GM04504 (cell line): ENCODE measurements at places on chromosomes 5 and 9.

- DNase-seq, result no peak
Measured at GRCh38 chr9:36739373-36740116, 166.8 kb downstream of the MELK start.

GRCh38 chr5:158792976-158793375 lies 306.7 kb downstream of the EBF1 start:
- DNase-seq, result no peak

- no peak for DNase-seq
Measured at GRCh38 chr5:98750693-98751092, 22.8 kb upstream of the RGMB start.

- DNase-seq, result no peak
Measured at GRCh38 chr5:89436464-89436863, 553.5 kb upstream of the MEF2C start.

DNA sequence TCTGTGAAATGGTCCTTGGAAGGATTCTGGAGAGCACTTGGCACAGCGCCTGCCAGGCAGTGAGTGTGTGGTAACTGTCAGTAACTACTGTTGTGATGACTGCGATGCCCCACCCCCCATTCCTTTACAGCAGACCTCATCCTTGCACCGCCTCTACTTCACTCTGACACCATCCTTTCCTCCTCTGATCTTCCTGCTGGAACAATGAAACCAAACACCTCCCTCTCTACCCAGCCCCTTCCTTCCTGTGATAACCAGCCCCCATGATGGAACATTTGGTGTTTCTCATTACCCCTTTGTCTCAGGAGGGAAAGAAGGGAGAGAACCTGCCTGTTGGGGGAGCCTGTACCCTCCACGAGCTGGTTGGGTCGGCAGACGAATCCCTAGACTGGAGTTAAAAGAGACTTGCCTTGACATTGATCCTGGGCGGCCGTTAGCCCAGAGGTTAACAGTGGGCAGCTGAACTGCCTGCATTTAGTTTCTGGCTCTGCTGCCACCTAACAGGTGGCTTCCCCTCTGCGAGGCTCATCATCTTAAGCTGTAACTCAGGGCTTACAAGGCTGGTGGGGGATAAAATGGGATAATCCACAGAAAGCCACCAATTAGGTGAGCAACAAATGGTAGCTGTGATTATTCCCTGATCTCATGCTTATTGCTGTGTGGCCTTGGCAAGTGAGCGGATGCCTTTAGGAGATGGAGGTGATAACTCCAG lies 34.2 kb upstream of the GRPEL2 start:
- DNase-seq, result no peak

- DNase-seq, result no peak
Measured at GRCh38 chr5:39216631-39217030, 2.7 kb downstream of the FYB1 start.

DNA sequence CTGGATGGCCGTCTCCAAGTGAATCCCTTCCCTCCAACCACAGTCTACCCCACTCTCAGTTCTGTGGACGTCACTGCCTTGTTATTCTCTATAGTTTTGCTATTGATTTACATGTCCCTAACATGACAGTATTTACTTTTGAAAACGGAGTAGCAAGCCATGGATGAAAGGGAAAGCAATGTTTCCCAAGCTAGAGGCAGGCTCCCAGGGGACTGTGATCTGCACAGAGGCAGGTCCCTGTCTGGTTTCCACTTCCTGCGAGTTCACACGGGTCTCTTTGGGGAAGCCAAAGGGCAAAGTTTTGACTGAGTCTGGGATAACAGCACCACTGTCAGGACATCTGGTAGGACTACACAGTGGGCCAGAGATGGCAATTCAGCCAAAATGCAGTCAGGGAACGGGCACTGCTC lies 12.7 kb downstream of the C9orf153 start:
- DNase-seq, result no peak

DNA sequence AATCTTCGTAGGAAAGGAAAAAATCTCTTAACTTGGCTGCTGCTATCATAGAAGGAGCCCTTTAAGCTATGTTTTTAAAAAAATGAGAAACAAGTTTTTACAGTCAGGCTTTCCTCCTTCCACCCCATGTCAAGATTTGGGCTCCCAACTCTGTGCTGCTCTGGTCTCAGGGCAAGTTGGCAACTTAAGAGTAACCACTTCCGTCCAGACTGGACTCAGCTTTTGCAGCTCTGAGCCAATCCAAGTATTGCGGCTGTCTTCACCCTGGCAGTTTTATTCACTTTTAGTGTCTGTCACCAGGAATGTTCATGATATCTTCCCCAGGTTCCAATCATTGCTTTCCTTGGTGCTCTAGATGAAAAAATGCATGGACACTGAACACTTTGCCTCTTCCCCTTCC lies 115.9 kb upstream of the GAS1 start:
- peak; percentile 58 for DNase-seq

DNA sequence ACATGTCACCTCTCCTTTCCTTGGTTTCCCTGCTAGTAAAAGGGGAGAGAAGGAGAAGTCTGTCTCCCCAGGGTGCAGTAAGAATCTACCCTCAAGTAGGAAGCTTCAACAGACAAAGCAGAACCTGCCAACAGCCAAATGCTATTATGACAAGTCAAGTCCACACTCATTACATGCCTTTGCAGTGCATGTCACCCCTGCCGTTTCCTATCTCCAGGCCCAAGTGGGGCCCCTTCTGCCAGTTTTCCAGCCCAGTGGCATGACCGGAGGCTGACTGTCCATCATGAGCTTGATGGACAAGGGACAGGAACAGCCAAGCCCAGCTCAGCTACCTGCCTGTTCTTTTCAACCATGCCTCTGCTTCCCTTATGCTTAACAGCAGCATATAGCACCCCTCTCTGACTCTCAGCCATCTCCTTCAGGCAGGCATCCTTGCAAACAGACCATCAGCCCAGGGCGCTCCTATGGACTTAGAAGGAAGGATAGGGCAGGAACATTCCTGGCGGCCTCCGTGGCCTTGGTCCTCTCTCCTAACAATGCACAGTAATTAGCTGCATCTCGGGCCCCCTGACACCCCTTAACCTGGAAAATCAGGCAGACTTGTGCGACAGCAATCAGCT lies 107.2 kb upstream of the RAD23B start:
- no peak for DNase-seq

DNA sequence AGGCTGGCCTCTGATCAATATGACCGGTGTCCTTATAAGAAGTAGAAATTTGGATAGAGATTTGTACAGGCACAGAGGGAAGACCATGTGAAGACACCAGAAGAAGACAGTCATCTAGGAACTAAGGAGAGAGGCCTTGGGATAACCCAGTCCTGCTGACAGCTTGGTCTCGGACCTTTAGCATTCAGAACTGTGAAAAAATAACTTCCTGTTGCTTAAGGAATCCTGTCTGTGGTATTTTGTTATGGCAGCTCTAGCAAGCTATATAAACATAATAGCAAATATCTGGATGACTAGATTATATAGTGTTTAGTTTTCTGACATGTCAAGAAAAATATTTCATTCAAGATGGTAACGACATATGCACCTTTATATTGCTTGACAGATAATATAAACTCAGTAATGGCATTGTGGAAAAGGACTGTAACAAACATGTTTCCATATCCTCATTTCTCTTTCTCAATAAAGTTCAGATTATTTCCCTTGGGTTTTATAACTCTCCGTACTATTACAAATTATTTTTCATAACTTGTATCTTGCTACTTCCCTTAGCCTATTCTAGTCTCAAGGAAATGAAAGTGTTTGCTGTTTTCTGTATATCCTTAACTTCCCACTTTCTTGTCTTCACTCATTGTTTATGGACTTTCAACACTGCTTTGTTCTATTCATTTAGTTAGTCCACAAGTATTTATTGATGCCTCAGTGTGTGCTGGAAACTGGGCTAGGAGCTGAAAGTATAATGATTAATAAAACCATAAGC lies 62.4 kb downstream of the KIAA1958 start:
- no peak for DNase-seq

- no peak for DNase-seq
Measured at GRCh38 chr9:88462191-88462590, 72.8 kb upstream of the NXNL2 start.

DNA sequence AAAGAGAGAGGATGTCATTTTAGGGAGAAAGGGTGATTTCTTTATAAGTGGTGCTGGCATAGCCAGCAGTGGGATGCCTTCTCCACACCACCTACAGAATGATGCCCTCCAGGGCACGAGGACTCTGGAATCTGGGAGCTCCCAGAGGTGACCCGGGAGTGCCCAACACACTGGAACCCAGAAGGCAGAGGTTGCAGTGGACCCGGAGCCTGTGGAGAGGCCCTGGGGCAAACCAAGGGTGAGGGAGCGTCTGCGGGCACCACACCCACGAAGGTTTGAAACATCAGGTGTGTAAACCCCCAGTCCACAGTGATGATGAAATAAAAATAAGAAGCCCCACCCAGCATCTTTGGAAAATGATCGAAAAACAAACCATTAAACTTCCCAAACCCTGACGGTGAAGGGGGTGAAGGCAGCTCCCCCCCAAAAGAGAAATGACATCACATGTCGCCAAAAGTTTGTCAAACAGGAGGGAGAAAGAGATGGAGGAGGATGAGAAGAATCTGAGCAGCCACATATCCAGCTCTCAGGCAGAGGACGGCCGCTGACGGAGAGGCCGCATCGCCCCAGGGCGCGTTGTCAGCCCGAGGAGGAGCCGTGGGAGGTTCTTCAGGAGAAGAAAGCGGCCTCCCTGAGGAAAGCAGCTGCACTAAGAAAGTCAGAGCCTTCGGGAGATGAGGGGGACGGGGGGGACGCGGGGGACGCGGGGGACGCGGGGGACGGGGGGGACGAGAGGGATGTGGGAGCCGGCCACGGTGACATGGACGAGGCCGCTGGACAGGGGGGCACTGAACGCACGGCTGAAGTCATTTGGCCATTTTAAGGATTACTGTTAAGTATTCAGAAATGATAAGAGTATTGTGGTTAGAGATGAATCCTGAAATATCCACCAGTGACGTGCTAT lies 43.1 kb upstream of the NSMF start:
- DNase-seq, result no peak

DNA sequence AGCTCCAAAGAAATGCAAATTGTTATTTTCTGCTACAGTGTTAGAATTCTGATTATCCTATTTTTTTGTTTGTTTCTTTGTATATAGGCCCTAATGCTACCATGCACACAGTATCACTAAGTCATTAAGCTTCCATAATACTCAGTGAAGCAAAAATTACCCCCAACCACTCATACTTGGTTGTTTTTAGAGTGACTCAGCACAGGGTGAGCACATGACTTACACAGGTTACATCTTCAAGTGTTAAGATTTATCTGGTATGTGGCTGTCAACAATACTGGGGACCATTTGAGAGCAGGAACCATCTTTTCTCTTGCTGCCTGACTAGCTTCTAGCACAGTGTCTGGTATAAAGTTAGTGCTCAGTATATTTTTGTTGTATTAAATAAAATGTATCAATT lies 255.8 kb upstream of the SLC24A2 start:
- no peak for DNase-seq

DNA sequence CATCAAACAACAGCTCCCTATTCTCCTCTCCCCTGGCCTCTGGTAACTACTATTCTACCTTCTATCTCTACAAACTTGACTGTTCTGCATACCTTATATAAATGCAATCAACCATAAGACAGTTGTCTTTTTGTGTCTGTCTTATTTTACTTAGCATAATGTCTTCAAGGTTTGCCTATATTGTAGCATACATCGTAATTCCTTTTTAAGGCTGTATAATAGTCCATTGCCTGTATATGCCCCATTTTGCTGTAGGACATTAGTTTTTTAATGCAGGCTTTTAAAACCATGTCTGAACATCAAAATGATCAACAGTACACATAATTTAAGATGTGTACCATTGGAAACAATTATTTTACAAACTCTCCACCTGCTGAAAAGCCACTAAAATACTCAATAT lies 12.4 kb downstream of the ANKH start:
- no peak for DNase-seq

- no peak for DNase-seq
Measured at GRCh38 chr9:6224393-6225154, 9.0 kb downstream of the IL33 start.

DNA sequence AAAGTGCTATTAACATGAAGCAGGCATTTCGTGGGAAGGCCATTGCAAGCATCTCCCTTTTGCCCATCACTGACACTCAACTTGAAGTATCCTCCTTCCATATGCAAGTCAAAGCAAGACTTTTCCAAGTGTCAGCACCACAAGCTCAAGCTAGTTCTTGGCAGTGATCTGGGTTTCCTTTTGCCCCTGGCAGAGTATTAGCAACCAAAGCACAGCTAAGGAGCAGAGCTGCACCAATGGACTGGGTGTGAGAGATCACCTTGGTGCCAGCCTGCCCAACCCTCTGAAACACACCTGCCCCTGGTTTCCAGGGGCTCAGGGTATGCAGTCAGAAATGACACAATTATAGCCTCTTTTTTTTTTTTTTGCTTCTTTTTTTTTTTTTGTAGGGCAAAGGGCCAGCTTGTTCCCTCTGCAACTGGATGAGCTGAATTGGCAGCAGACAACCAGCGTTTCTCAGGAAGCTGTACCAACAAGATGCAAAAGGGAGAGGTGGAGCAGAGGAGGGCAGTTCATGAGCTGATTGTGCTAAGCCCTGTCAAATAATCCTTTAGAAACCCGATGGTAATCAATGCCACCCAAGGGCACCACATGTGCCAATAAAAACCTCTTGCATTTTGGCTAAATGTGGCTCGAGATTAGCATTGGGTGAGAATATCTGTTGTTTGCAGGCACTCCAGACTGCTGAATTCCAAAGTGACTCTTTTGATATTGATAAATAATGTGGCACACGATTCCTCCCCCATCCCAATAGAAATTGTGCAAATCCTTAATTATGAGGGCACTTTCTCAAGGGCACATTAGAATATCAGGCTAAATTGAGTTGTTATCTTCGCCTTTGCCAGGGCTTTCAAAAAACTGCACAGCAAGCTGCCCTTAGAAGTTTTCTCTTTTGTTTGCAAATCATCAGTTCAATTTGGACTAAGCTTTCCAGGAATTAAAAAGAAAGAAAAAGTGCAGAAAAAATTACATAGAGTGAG lies 192.4 kb downstream of the GAS1 start:
- no peak for DNase-seq

- DNase-seq, result no peak
Measured at GRCh38 chr5:116938488-116938887, 363.9 kb upstream of the SEMA6A start.

DNA sequence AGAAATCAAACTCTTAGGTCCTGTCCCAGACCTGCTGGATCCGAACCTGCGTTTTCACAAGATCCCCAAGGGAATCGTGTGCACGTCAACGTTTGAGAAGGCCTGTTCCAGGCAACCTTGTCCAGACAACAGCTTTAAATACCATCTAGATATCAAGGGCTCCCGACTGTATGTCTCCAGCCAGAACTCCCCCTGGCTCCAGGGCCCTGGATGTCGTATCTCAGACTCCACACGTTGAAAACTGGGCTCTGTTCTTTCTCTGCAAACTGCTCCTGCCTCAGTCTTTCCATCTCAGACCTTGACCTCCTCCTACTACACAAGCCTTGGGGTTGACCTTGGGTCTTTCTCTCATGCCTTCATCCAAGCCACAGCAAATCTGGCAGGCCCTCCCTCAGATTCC lies 5.8 kb upstream of the ENG start:
- no peak for DNase-seq

DNA sequence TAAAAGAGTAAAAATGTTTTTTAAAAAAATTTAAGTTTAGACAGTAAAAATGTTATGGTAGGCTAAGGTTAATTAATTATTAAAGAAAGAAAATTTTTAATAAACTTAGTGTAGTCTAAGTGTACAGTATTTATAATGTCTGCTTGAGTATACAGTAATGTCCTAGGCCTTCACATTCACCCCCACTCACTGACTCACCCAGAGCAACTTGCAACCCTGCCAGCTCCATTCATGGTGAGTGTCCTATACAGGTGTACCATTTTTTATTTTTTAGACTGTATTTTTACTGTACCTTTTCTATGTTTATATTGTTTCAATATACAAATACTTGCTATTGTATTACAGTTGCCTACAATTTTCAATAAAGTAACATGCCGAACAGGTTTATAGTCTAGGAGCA lies 234.1 kb downstream of the AUH start:
- DNase-seq, result no peak
